MM.1S (cell line): ENCODE measurements at places on chromosomes 4 and X.

DNA sequence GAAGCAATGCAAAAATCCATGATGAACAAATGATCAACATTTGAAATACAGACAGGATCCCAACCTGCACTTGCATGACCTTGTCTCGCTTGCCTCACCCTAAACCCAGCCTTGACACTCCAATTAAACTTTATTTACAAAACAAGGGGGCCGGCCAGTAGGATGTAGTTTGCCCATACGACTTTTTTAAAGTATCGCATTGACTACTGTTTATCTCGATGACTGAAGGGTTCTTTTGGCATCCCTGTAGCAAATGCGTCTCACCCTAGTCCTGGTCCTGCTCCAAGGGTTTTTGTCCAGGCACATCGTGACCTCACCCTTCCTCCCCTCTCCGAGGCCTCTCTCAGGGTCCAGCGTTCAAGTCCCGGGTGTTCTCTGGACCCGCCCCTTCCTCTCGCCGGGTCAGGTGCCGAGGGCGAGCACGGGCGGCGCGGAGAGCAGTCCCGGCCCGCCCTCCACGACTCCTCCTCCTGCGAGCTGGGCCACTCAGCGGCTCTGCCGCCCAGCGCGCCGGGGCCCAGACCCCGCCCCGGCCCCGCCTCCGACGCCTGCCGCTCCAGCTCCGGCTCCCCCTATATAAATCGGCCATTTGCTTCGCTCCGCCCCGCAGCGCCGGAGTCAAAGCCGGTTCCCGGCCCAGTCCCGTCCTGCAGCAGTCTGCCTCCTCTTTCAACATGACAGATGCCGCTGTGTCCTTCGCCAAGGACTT lies at the start of gene SLC25A5:
Gene SLC25A5 (plus strand): TSS at position 603 of the 709 bp plus-strand sequence. CDS start 72 bp downstream, at position 675.
- peak; percentile 88 for DNase-seq

DNA sequence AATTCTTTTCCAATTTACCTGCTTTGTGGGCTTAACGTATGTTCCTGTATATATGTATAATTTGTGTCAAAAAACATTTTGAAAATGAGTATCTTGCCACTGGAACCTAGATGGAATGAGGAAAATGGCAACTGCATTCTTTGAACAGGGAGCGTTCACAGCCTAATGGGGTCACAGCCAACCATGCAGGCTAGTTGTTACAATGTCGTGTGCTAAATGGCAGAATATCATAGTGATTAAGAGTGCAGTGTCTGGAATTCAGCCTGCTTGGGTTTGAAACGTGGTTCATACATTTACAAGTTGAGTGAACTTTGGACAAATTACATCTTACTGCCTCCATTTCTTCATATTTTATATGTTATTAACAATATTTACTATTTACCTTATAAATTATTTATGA lies 70.8 kb downstream of the PCDH7 start:
- no peak for DNase-seq

GRCh38 chrX:103442536-103442901 lies 66.2 kb downstream of the BEX3 start:
- no peak for DNase-seq

DNA sequence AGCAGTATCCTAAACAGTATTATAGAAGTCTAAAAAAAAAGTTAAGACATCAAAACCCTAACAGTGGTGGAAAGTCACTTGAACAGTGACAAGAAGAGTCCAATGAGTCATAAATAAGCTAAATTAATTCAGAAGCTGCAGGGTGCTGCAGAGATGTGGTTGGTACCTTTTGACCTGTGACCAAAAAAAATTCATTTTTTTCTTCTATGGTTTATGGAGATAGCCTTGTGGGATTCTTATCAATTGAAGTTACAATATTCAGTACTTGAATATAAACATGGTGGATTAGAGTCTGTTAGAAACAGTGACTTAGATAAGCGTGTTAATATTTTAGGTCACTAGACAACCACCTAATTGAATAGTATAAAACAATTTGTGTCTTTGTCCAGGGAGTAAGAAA lies 35.4 kb downstream of the CCSER1 start:
- no peak for DNase-seq

DNA sequence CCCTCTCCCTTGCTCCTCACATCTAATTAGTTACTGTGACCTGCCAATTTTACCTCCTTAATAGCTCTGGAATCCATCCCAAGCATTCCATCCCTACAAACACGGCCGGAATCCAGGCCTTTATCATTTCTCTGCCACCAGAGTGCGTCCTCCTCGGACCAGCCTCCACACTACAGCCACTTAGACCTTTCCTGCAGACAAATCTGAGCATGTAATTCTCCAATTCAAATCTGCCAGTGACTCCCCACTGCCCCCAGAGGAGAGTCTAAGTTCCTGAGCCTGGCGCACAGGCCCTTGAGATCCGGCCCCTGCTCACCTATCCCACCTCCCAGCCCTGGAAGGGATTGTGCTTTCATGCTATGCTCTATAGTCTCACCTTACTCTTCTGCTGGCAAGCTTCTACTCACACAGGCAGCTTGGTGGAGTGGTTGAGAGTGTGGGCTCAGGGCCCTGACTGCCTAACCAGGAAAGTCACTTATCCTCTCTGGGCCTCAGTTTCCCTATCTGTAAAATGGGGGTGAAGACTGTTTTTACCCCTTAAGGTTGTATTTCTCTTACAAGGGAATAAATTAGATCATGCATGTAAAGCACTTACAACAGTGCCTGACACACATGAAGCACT lies 31.2 kb downstream of the PJA1 start:
- no peak for DNase-seq

- DNase-seq: no peak
These were observed 1348.8 kb downstream of the PCDH18 start for GRCh38 chr4:136183513-136183912.

- DNase-seq: no peak
These were observed 137.6 kb downstream of the DCK start for GRCh38 chr4:71130827-71131603.

DNA sequence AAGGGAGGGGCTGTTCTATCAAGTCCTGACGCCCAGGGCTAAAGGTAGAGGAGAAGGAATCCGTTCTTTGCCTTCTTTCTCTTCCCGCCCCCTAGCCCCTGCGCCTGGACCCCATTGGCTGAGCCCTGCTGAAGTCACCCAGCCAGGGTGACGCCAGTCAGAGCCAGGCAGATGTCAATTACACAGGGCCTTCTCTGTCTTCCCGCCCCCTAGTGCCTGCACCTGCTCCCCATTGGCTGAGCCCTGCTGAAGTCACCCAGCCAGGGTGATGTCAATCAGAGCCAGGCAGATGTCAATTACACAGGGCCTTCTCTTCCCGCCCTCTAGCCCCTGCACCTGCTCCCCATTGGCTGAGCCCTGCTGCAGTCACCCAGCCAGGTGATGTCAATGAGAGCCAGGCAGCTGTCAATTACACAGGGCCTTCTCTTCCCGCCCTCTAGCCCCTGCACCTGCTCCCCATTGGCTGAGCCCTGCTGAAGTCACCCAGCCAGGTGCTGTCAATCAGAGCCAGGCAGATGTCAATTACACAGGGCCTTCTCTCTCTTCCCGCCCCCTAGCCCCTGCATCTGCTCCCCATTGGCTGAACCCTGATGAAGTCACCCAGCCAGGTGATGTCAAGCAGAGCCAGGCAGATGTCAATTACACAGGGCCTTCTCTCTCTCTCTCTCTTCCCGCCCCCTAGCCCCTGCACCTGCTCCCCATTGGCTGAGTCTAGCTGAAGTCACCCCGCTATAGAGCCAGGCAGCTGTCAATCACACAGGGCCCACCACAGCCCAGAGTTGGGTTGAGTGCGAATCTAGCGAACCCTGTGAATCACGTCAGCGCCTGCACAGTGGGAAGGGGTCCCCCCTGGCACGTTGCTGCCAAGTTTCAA lies 46.4 kb downstream of the ASMT start:
- DNase-seq: peak; percentile 94

- DNase-seq: no peak
These were observed 36.4 kb downstream of the HTRA3 start for GRCh38 chr4:8305851-8306471.

DNA sequence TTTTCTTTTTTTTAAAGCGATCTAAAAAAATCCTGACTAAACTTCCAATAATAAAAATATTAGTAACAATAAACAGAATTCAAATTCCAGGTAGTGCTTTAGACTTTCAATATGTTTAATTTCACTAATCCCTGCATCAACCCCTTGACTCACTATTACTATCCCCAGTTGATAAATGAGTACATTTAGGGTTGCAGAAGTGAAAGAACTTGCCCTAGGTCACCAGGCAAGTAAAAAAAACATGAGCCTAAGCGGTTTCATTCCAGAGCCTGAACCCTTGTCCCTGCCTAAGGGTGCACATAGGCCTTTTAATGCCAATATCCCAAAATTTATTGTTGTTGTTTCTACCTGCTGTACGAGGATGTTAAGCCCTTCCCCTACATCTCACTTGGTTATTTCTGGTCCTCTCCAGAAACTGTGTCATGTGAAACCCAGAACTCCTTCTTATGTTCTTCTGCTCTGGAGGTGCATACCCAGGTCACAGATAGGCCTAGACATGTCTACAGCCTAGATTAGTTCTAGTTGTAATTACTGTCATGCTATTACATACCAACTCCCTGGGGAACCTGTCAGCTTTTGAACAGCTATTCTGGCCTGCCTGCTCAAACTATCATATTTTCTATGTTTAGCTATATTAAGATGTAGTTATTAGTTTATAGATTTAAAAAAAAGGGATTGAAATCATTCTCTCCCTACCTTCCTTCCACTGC lies 244.5 kb upstream of the PITX2 start:
- DNase-seq: no peak

GRCh38 chr4:71497078-71497477 lies 158.3 kb downstream of the SLC4A4 start:
- no peak for DNase-seq

- no peak for DNase-seq
These were observed 601.7 kb upstream of the GRIA3 start for GRCh38 chrX:122582280-122582974.

DNA sequence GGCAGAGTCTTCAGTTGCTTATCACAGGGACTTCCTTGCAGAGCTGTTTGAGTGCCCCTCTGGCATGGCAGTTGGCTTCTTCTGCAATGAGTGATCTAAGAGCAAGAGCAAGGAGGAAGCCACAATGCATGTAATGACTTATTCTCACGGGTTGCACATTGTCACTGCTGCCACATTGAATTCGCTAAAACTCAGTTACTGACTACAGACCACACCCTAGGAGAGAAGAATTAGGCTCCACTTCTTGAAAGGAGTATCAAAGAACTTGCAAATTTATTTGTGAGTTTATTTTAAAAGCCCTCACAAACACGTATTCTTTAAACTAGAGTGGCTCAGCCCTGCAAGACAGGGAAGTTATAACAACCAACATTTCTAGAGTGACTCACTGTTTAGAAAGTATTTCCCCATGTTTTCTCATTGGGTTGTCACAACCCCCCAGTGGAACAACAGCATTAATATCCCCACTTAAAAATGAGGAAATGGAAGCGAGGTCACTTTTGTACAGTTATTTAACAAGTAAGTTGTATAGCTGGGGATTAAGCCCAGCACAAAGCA lies 32.4 kb upstream of the RBPJ start:
- DNase-seq: no peak

- DNase-seq: no peak
These were observed 124.1 kb downstream of the FHDC1 start for GRCh38 chr4:153060196-153060595.

DNA sequence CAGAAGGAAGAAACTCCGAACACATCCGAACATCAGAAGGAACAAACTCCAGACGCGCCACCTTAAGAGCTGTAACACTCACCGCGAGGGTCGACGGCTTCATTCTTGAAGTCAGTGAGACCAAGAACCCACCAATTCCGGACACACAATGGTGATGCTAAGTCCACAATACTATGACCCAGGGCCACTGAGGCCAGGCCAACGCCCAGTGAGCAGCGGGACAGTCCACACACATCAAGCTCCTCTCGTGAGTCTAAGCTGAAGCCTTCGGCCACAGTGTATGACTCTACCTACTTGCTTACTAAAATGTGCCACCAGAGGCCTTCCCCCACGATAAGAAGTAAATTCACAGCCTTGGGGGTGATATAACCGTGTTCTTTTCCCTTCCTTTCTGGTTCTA lies 10.2 kb upstream of the CDKN2AIP start:
- no peak for DNase-seq

GRCh38 chr4:153394945-153395344 lies 50.5 kb downstream of the MND1 start:
- DNase-seq: no peak

DNA sequence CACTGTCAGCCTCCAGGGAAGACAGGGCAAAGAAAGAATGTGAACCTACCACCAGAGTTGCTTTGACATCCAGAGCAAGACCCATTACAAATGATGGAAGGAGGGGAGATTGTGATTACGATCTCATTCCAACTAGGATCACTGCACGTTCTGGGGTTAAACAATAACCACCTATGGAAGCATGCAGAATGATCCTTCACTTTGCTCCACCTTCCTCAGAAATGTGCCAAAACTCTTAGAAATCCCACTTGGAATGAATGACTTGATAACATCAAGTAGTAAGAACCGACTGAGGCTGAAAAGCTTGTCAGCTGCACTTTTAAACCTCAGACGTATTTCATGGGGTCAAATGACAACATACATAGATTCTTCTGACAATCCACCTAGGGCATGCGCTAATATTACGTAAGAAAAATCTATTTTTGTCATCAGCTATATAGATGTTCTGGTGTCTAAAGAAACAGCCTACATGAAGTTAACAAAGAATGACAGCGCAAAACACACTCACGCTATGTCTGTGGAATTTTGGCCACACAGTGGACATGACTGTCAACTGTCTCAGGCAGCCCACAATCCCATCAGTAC lies 3.5 kb upstream of the STS start:
- no peak for DNase-seq

DNA sequence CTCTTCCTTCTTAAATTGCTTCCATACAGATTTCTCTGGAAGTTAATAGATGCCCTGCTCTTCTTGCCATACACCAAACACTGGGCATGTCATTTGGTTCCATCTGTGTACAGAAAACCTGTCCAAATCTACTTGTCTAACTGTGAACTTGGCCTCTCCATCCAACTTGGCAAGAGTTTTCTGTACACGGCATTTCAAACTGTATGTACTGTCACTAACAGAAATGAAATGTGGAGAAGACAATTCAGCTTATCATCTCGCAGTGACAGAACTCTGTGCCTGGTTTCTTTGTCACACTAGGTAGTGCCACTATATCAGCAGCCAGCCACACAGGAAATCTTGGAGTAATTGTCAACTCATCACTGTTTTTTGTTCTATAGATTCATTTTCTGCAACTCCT lies 58.2 kb downstream of the CXXC4 start:
- no peak for DNase-seq

GRCh38 chr4:175531405-175532091 lies 280.5 kb downstream of the GPM6A start:
- DNase-seq: no peak

- DNase-seq: peak; percentile 3
These were observed 13.4 kb upstream of the CHRNA9 start for GRCh38 chr4:40321574-40322275.

- no peak for DNase-seq
These were observed 170.1 kb downstream of the SHROOM3 start for GRCh38 chr4:76605099-76605563.

GRCh38 chr4:7944599-7945220 lies 5.0 kb upstream of the AFAP1 start:
- no peak for DNase-seq

GRCh38 chr4:169634975-169635374 lies 14.6 kb downstream of the CLCN3 start:
- no peak for DNase-seq
